ENCODE measurements at places on chromosomes 6 and 20.

- no peak for DNase-seq
Measured at GRCh38 chr20:21052241-21052640, 53.9 kb downstream of the LINC00237 start.

- DNase-seq: no peak
Measured at GRCh38 chr20:4344670-4345069, 329.3 kb upstream of the RNF24 start.

GRCh38 chr20:57478176-57478575 lies 46.8 kb downstream of the CTCFL start:
- DNase-seq: no peak

- no peak for DNase-seq
Measured at GRCh38 chr6:2028457-2029038, 216.9 kb downstream of the GMDS start.
